ENCODE measurements at places on chromosomes 7 and 10.

DNA sequence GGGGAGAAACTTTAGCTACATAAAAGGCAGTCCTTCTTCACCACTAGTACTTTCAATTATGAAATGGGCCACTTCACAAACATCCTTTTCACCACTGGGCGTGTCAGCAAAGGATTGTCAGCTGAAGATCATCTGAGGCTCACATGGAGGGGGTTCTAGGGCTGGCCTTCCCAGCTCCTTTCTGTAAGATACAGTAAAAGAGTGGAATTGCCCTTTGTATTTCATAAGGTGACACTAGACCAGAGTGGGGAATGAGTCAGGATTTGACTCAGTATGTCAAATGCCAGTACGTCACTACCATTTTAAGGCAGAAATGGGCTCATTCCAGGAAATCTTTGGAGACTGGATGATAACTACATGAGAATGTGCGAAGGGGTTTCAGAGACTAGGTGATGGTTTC lies 21.2 kb upstream of the BLOC1S2 start:
- DNase-seq = no peak

- no peak for DNase-seq
Observed at GRCh38 chr7:124635416-124635815, 130.2 kb downstream of the GPR37 start.

- no peak for DNase-seq
Observed at GRCh38 chr10:121627876-121628581, 29.8 kb upstream of the FGFR2 start.

- DNase-seq = no peak
Observed at GRCh38 chr10:78964952-78965633, 103.7 kb upstream of the ZMIZ1 start.

DNA sequence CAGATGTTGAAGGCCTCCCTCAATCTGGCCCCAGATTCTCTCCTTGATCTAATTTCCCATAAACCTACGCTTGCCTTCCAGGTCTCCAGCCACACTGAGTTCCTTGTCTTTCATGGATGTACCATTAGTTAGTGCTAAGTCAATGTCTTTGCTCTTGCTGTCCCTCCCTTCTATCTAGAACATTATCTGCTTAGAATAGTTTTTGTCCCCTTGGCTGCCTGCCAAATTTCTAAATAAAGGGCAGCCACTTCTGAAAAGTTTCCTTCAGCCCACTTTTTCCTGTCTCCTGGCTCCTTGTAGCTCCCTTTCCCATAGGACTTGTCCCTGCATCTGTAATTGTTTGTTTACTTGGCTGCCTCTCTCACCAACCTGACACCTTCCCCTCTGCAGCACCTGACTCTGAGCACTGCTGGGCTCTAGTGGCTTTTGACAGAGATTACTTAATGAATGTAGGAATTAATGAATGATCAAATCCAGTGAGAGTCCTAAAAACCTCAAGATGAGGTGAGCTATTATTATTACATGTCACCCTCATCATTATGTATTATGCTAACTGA lies 58.3 kb downstream of the CXCL12 start:
- no peak for DNase-seq

DNA sequence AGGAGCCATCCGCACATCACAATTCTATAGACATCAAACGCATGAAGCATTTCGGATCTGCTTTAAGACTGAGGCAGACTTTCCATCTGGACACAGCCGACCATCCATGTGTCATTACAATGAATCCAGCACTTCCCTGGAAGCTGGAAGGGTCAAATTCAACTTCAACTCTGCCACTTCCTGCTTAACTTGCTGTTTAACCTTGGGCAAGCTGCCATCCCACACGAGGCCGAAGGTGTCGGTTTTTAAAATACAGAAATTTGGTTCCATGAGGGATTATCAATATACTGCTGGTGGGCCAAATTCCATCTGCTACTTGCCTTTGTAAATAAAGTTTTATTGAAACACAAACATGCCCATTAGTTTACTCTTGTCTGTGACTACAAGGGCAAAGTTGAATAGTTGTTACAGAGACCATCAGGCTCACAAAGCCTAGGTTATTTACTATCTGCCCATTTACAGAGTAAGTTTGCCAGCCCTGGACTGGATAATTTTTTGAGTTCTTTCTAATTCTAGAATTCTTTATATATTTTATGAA lies 134.6 kb downstream of the FAM204A start:
- no peak for DNase-seq
